ENCODE measurements at places on chromosomes 13 and 19.

DNA sequence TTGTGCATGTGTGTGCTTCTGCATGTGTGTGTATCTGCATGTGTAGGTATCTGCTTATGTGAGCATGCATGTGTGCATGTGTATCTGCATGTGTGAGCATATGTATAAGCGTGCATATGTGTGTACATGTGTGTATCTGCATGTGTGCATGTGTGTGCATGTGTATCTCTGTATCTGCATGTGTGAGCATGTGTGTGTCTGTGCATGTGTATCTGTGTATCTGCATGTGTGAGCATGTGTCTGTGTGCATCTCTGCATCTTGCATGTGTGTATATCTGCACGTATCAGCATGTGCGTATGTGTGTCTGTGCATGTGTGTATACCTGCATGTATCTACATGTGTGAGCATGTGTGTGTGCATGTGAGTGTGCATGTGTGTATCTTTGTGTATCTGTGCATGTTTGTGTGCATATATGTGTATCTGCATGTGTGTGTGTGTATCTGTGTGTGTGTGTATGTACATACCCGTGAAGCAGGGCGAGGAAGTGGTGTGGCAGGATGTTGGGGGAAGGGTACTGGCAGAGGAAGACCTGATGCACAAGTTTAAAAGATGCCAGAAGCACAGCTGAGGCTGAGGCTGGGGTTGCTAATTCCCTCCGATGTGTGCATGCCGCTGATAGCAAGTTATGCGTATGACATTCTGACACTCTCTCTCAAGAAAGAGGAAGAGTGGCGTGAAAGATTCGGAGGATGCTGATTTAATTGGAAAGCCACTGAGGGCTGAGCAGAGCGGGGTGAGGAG, 64.2 kb downstream of the TEX29 start:
- no peak for DNase-seq

- no peak for DNase-seq
These were observed 519.9 kb downstream of the PCDH17 start for GRCh38 chr13:58151452-58151851.

GRCh38 chr13:29239653-29240525, 355.6 kb downstream of the SLC7A1 start:
- no peak for DNase-seq

DNA sequence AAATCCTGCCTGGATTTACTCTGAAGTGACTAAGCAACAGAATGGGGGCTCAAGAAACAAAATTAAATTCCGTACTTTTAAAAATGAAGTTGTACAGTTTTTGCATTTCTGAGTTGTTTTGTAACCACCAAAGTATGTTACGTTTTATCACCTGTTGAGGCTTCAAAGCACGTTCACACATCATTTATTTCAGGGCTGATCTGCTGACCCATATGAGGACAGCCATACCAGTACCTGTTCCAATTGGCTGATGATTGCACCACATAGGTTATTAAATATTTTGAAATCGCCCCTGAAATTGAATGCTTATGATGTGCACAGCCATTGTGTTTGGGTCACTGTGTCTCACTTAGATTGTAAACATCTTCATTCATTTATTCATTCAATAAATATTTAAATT, 72.0 kb upstream of the FLT1 start:
- DNase-seq, result no peak

- no peak for DNase-seq
These were observed 696.3 kb upstream of the SLC10A2 start for GRCh38 chr13:103762523-103762922.

Data from anterior cingulate cortex (tissue), 58 donors.